ENCODE measurements at places on chromosomes 2 and 18. TPM values are rescaled to one million over a fixed set of nuclear protein-coding genes. Genes with fewer than 3 reads are reported as not detected.
A peak's percentile ranks its signal among the peaks of the same experiment; 100 is the strongest.

CYS1 gene
- total RNA-seq: 13.5 TPM

- H3K27ac ChIP-seq: peak overlapping the region; percentile 97
- peaks cover 40% of the 10 kb centered on the region for H3K4me1 ChIP-seq
- H3K36me3 ChIP-seq: no peaks in the 10 kb centered on the region
- no peak overlapping the region for H3K4me3 ChIP-seq
- H3K27me3 ChIP-seq: no peaks in the 10 kb centered on the region
Measured at GRCh38 chr18:76484749-76485387, 10.2 kb downstream of the ZNF516 start.

DNA sequence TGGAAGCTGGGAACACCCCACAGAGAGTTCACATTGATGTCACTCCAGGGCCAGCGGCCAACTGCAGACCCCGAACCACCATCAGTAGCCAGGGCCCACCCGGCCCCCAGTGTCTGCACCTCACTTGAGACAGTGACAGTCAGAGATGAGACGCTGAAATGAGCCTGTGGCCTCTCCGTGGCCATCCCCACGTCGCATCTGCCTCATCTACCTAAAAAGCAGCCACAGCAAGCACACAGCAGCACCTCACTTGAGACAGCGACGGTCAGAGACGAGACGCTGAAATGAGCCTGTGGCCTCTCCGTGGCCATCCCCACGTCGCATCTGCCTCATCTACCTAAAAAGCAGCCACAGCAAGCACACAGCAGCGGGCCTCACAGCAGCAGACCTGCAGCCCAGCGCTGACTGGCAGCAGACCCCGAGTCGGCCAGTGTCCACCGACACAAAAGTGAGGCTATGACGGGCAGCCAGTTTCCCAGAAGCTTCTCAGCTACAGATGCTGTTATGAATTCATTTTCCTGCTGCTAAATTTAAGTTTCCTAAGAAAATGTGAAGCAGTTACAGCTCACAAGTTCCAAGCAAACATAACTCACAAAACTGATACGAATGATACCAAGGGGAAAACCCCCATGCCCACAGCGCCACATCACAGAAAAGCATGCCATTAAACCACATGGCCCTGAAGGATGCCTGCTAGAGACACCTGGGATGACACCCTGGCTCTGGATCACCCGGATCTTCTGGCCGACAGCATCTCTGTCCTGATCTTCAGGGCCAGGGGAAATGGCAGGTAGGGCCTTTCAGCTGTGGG lies 27.7 kb downstream of the SNORC start:
- no peak overlapping the region for H3K27ac ChIP-seq
- no peak for DNase-seq
- no peak overlapping the region for H3K4me3 ChIP-seq
- H3K4me1 ChIP-seq: no peaks in the 10 kb centered on the region
- H3K36me3 ChIP-seq: no peaks in the 10 kb centered on the region
- H3K27me3 ChIP-seq: no peaks in the 10 kb centered on the region

DNA sequence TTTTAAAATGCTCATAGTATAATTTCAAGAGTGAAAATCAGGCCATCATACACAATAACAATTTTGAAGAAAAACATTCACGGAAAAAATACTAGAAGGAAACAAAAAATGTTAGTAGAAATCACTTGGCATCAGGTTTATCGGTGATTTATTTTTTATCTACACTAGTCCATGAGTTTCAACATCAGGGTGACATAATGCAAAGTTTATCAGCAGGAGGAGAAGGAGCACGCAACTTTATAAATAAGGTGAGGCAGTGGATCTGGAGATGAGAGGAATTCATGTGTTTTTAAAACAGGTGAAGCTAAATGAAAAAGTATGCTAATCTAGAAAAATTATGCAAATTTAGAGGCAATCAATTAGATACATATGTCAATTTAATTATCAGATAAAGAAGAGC lies 54.2 kb downstream of the MGAT4A start:
- peaks cover 21% of the 10 kb centered on the region for H3K36me3 ChIP-seq
- H3K27me3 ChIP-seq: no peaks in the 10 kb centered on the region
- DNase-seq: no peak
- H3K27ac ChIP-seq: no peak overlapping the region
- no peak overlapping the region for H3K4me3 ChIP-seq

GRCh38 chr2:2699121-2699505 lies 368.0 kb upstream of the MYT1L start:
- no peak overlapping the region for H3K4me3 ChIP-seq
- no peaks in the 10 kb centered on the region for H3K27me3 ChIP-seq
- no peak for DNase-seq

DNA sequence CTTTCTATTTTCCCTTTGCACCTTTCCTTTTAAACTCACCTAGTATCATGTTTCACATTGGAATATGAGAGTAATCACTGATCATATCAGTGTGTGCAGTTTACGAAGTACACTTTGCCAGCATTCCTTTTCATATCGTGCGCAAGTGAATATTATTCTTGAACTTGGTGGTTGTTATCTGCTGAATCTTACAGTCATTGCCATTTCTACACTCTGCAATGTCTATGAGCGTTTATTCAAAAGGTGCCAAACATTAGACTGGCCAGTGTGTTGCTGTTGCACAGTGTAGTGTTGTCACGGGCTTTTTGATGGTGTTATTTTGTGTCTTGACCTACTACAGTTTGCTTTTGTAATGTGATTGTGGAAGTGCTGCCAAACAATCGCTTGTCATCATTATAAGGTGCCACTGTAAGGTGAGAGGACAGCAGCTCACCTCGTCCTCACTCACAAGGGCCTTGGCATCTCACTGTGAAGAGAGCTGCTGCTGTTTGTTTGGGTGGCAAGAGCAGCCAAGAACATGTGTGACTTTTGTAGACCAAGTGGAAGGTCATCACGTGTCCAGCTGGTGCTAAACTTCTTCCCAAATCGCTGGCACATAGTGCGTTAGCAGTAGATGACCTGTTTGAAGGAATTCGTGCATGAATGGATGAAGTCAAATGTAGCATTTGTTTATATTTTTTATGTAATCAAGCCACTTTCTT lies 113.3 kb downstream of the MYO1B start:
- H3K27me3 ChIP-seq: no peaks in the 10 kb centered on the region
- no peak for DNase-seq
- no peak overlapping the region for H3K27ac ChIP-seq
- no peaks in the 10 kb centered on the region for H3K36me3 ChIP-seq
- H3K4me3 ChIP-seq: no peak overlapping the region

TYW5 gene
- total RNA-seq: 5.2 TPM

GRCh38 chr2:26645762-26646161 lies 4.6 kb upstream of the CIB4 start:
- H3K36me3 ChIP-seq: no peaks in the 10 kb centered on the region
- no peak overlapping the region for H3K4me3 ChIP-seq
- no peak for DNase-seq
- H3K4me1 ChIP-seq: peaks cover 24% of the 10 kb centered on the region
- no peak overlapping the region for H3K27ac ChIP-seq
- no peaks in the 10 kb centered on the region for H3K27me3 ChIP-seq

DNA sequence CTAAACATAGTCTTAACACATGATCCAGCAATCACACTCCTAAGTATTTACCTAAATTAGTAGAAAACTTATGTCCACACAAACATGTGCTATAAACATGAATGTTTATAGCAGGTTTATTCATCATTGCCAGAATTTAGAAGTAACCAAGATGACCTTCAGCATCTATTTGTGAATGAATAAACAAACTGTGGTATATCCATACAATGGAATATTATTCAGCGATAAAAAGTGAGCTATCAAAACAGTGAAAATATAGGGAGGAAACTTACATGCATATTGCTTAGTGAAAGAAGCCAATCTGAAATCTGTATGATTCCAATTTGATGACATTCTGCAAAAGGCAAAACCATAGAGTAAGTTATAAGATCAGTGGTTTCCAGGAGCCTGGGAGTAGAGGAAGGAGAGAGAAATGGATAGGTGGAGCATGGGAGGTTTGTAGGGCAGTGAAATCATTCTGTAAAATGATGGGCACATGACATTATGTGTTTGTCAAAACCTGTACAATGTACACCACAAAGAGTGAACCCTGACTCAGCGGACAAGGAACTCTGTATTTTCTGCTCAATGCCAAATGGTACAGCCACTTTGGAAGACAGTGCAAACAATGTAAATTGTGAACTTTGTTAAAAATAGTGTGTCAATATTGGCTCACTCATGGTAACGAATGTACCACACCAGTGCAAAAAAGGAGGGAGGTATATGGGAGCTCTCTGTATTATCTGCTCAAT lies 61.9 kb upstream of the IGFBP2 start:
- H3K27ac ChIP-seq: no peak overlapping the region
- no peaks in the 10 kb centered on the region for H3K27me3 ChIP-seq
- H3K36me3 ChIP-seq: no peaks in the 10 kb centered on the region

CHST9 gene
- total RNA-seq: 0.74 TPM

- no peak overlapping the region for H3K27ac ChIP-seq
- peaks cover 15% of the 10 kb centered on the region for H3K4me1 ChIP-seq
- no peak for DNase-seq
- H3K36me3 ChIP-seq: no peaks in the 10 kb centered on the region
Measured at GRCh38 chr2:12684471-12684936, 32.2 kb upstream of the TRIB2 start.

SLC19A3 gene
- total RNA-seq: 7.4 TPM

DNA sequence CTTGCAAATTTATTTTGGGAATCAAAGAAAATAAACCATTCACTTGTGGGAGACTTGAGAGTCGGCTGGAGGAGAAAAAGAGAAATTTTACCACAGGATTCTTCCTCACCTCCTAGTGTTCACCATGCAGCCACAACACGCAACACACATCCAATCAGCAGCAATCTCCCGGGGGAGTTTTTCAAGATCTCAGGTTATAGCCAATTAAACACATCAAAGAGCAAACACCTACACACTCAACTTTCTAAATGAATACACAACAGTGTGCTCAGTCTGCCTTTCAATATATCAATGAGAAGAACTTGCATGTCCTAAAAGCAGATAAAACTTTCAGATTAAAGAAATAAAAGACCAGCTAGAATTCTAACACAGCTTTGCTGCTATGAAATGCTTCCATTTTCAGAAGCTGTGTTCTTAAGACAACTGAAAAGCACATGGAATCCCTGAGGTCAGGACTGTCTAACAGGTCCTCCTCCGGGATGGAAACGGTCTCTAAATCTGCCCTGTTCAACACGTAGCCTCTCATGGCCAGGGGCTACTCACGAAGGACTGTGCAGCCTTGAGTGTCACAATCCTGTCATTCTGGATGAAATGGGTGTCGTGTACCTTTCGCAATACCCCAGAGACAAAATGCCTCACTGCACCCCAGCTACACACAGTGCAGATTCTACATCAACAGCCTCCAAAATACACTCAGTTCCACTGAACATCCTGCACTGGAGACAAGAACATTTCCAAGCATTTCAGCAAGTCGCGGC lies 84.2 kb downstream of the ZNF516 start:
- H3K4me3 ChIP-seq: peak overlapping the region; percentile 1
- peak overlapping the region; percentile 80 for H3K27ac ChIP-seq
- no peaks in the 10 kb centered on the region for H3K27me3 ChIP-seq
- H3K4me1 ChIP-seq: peaks cover 92% of the 10 kb centered on the region
- H3K36me3 ChIP-seq: no peaks in the 10 kb centered on the region

GRCh38 chr2:147867050-147867449 lies 22.2 kb downstream of the ACVR2A start:
- H3K4me3 ChIP-seq: no peak overlapping the region
- no peaks in the 10 kb centered on the region for H3K36me3 ChIP-seq
- H3K27ac ChIP-seq: no peak overlapping the region

CRYGC gene
- total RNA-seq: not detected

GRCh38 chr18:80194874-80195570 lies 52.3 kb downstream of the PARD6G start:
- no peaks in the 10 kb centered on the region for H3K27me3 ChIP-seq
- no peak overlapping the region for H3K27ac ChIP-seq
- H3K4me3 ChIP-seq: no peak overlapping the region

DNA sequence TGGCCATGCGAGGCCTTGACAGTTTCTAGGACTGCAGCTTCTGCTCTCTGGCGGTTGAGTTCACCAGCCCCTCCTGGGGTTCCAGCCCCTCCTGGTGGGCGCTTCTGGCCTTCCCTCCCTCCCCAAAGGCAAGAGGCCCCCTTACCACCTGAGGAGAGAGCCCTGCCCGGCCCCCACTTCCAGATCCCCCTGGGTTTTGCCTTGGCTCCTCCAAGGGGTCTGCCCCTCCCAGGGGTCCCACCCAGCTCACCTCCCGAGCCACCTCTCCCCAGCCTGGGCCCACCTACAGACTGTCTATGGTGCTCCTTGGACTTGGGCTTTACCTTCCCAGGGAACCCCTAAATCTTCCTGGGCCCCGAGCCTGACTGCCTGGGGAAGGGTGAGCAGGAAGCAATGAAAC lies 264.5 kb downstream of the ATAD2B start:
- no peak for DNase-seq
- no peaks in the 10 kb centered on the region for H3K36me3 ChIP-seq
- no peaks in the 10 kb centered on the region for H3K27me3 ChIP-seq
- H3K27ac ChIP-seq: no peak overlapping the region
- H3K4me1 ChIP-seq: peaks cover 15% of the 10 kb centered on the region

DNA sequence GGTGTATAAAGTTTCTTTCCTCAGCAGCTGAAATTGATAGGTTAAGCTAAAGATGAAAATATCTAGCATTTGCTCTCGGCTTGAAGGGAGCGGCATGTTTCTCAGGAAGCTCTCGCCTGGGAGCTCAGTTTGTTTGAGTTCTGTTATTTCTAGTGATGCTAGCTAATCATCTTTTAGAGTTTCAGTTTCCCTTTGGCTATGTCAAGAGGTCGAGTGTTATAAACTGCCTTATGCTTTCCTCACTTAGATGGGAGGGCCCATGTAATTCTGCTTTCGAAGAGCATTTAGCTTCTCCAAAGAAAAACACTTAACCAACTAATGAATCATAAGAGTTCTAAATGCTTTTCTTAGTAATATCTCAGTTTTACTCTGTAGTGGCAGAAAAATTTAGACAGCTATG lies 33.6 kb downstream of the PLCL1 start:
- H3K27ac ChIP-seq: peak overlapping the region; percentile 24
- no peaks in the 10 kb centered on the region for H3K4me1 ChIP-seq
- no peak for DNase-seq
- H3K36me3 ChIP-seq: no peaks in the 10 kb centered on the region

GRCh38 chr18:44558767-44559166 lies 121.9 kb upstream of the SETBP1 start:
- no peaks in the 10 kb centered on the region for H3K36me3 ChIP-seq
- no peak overlapping the region for H3K4me3 ChIP-seq
- DNase-seq: no peak
- H3K27me3 ChIP-seq: no peaks in the 10 kb centered on the region

DNA sequence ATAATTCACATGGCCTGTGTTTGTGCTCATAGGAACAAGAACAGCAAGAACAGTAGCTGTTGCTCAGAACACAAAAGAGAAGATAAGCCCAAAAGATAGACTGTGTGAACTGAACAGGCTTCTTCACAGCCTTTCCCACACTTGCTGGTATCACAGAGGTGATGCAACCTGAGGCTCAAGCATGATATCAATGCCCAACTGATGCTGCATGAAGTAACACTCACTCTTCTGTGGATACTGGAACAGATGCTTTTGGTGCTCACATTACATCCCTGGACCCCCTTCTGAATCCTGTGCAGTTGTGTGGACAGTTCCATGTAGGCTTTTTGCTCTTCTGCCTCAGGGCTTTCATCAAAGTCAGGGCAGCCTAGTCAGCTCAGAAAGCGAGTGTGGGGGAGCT lies 88.4 kb upstream of the RND3 start:
- peaks cover 1% of the 10 kb centered on the region for H3K4me1 ChIP-seq
- no peak for DNase-seq
- H3K36me3 ChIP-seq: no peaks in the 10 kb centered on the region
- no peak overlapping the region for H3K27ac ChIP-seq
